ENCODE measurements at places on chromosomes 5 and 9. TPM values are rescaled to one million over a fixed set of nuclear protein-coding genes. Genes with fewer than 3 reads are reported as not detected.

Gene PCDHGC4
- polyA plus RNA-seq = not detected

Gene GADD45G
- 9.0 TPM for polyA plus RNA-seq

- DNase-seq = no peak
Measured at GRCh38 chr9:88378317-88378716, 9.9 kb upstream of the SPIN1 start.

- DNase-seq = no peak
Measured at GRCh38 chr9:137589441-137590122, 730 bp downstream of the ZMYND19 start.

DNA sequence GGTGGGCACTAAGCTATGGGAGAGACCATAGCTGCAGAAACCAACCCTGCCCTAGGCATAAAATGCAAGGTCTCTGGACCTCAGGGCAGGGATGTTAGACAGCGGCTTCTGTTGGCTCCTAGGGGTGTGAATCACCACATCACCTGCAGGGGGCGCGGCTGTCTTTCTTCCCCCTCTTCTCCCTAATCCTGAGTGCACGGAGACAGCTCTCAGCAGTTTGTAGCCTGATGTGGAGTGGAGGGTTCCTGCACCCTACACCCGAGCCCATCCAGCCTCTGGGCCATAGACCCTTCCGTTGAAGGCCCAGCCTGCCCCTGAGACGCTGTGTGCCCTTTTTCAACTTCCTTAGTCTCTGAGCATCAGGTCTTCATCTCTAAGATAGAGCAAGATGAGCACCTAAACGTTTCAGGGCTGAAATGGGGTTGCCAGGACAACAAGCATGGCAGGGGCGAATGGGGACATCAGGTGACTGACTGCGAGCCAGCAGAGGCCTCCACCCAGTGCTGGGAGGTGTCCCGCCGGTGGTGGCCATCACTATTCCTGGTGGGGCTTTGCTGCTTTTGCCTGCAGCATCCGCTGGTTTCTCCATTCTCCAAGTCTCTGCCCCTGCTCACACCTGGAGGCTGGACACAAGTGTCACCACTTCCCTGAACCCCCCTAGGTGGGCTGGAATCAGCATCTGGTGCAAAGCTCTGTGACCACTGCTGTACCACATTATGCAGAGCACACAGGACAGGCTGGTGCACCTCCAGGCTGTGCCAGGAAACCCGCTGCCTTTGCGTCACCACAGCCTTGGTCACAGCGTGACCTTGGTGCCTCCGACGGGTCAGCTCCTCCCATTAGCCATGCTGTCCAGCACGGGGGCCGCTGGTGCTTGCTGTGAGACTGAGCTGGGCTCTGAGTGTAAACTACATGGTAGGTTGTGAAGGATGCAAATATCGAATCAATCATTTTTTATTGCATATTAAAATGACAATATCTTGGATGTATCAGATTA, 2.5 kb upstream of the SEC16A start:
- peak; percentile 83 for DNase-seq
